ENCODE measurements at places on chromosomes 6 and 20.

DNA sequence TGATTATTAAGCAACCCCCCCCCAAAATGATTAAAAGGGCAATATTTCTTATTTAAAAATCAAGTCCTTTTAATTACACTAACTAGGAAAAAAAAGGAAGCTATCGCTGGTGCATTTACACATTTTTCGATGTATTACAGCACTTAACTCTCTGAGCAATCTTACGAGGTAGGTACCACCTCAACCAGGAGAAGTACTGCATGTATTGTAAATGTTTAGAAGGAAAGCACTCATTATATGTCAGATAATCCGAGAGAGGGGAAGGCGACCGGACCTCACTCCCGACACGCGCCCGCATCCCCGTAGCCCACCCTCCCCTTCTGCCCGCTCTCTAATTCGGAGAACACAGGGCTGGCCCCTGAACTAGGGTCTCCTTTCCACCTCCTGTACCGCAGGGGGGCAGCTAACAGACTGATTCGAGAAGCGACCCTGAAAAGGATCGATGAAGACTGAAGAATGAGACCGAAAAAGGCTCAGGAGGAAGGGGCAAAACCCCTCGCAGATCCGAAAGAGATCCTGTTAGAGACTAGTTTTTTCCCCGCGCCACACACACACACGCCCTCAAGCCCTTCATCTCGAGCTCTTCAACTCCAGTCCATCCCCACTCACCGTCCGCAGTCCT, 337 bp downstream of the ESF1 start:
- no peak for DNase-seq

GRCh38 chr20:36313476-36313875, 7.3 kb downstream of the DLGAP4 start:
- no peak for DNase-seq

- no peak for DNase-seq
Observed at GRCh38 chr20:3651204-3651962, 11.8 kb downstream of the GFRA4 start.

GRCh38 chr6:123564361-123564760, 72.4 kb downstream of the TRDN start:
- no peak for DNase-seq

- peak; percentile 53 for DNase-seq
Observed at GRCh38 chr6:119173249-119174084, 95.0 kb upstream of the FAM184A start.

GRCh38 chr20:24949756-24950127, 673 bp downstream of the CST7 start:
- no peak for DNase-seq

Data from lung microvascular endothelial cell (primary cell).